ENCODE measurements at places on chromosomes 12 and 14. TPM values are rescaled to one million over a fixed set of nuclear protein-coding genes. Genes with fewer than 3 reads are reported as not detected.

AICDA gene
- total RNA-seq, result 0.20 TPM

TEDC1 gene
- total RNA-seq, result 5.5 TPM

A2M gene
- total RNA-seq, result 150 TPM

PTPRB gene
- 13.1 TPM for total RNA-seq

PLEKHH1 gene
- 8.7 TPM for total RNA-seq

STXBP6 gene
- total RNA-seq, result 7.6 TPM

NEDD8 gene
- 73.5 TPM for total RNA-seq

ADAM20 gene
- total RNA-seq, result 2.8 TPM

PELI2 gene
- total RNA-seq, result 22.5 TPM

ESPL1 gene
- 5.6 TPM for total RNA-seq

GZMH gene
- total RNA-seq, result not detected

NDUFA12 gene
- 58.6 TPM for total RNA-seq

PKP2 gene
- total RNA-seq, result 11.5 TPM

GRCh38 chr14:22533057-22533704 is 55.8 kb downstream of the DAD1 start:
- no peak for DNase-seq

DNA sequence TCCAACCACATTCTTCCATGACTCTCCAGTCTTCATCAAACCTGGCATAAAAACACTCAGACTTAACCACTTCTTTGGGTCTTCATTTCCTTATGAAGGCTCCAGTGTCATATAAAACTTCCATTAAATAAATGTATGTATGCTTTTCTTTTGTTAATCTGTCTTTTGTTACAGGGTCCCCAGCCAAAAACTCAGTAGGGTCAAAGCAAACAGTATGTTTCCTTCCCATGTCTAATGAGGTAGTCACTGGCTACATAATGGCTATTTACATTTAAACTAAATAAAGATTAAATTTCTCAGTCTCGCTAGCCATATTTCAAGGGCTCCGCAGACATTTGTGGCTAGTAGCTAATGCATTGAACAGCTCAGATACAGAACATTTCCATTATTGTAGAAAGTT is 40.1 kb upstream of the STAB2 start:
- DNase-seq, result no peak

- DNase-seq, result no peak
These were observed 292.1 kb downstream of the GLT1D1 start for GRCh38 chr12:129145381-129145780.

DNA sequence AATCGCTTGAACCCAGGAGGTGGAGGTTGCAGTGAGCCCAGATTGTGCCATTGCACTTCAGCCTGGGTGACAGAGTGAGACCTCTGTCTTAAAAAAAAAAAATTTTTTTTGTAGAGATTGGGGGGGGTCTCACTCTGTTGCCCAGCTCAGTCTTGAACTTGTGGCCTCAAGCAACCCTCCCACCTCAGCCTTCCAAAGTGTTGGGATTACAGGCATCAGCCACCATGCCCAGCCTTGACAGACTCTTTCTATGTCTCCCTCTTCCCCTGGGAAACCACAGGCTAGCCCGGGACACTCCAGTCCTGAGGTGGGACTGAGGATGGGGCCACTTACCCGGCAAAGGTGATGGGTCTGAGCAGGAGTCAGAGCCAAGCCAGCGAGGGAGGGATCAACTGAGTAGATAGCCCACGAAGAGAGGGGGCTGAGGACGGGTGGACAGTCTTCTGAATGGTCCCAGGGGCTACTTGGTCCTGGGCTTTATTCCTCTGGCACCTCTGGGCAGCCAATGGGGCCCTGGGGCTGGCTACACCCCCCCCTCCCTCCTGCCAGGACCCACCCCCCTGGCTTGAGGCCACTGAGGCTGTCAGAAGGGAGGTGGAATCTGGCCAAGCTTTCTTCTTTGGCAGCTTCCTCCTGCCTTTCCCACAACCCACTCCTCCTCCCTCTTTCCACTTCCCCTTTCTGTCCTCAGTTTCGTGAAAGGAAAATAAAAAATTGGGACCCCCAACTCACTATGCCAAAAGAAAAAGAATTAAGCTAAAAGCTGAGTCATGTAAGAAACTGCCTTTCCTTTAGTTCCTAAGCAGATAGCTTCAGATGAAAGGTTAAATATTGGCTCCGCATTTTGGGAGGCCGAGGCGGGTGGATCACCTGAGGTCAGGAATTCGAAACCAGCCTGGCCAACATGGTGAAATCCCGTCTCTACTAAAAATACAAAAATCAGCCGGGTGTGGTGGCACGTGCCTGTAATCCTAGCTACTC is at the start of gene SDS:
Gene SDS, minus strand, starts transcription at position 453 of the 981 bp plus-strand sequence. CDS start 4,179 bp downstream, outside the sequence.
- DNase-seq, result peak; percentile 22

DNA sequence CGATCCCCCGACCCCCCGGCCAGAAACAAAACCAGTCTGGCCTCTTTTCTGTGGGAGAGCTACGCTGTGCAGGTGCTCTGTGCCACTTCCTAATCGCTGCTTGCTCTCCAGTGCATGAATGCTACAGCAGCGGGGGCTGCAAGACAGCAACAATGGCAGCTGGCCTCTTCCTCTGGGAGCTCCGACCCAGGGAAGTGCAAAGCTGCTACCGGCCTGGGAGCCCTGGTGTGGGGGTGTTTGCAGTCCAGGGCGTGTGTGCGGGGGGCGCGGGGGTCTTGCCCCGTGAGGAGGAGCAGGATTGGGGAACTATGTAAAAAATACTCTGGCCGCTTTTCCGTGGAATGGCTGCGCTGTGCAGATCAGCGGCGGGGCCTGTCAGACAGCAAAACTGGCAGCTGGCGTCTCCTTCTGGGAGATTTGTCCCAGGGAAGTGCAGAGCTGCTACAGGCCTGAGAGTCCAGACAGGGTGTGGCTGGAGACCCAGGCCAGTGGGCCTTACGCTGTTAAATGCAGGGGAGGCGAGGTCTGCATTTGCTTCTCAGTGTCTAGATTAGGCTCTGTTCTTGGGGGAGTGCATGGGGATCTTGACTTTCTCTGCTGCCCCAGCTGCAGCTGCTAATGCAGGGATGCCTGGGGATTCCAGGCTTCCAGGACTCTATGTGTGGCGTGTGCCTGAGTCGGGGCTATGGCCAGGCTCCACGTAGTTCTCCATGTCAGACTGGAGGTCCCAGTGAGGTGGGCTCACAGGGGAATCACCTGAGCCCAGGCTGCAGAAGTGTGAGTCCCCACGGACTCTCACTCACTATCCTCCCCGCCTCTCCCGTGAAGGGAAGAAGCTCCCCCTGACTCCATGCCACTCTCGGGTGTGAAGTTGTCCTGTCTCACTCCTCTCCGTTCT is 344.5 kb downstream of the AEBP2 start:
- no peak for DNase-seq

DNA sequence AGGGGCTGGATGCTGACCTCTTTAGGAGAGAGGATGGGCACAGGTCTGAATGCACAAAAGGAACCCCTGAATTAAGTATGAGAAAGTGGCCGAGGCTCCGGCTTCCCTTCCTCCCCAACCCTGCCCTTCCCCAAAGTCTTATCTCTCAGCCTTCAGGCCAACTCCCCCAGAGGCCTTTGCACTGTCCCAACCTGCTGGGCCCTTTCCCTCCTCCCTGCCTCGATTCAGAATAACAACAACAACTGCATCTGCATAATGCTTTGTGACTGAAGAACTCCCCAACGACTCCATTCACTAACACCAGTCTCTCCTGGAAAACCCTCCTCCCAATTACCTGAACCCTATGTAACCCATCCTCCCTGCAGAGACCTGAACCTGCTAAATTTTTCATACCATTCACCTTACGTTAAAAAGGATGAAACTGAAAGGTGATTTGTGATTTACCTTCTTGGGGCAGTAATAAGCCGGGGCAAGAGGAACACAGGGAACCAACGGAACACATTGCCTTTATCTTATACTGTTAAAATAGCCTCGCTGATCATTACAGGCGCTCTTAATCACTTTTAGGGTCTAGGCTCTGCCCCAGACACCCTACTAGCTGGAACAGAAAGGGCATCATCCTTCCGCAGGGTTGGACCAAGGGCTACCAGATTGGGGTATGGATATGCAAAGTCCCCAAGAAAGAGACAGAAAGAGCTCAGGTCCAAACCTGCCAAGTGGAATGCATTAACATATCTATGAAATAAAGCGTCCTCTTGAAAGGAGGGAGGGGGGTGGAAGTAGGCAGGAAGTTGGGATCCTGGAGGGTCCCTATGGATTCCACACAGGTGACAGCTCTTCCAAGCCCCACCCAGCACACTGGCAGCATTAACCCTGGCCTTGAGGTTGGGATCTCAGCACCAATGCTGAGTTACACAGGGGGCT is 24.2 kb upstream of the FOXN3 start:
- no peak for DNase-seq

GRCh38 chr12:45503899-45504298 is 225.6 kb upstream of the ARID2 start:
- no peak for DNase-seq

- no peak for DNase-seq
These were observed 59.9 kb downstream of the TMCC3 start for GRCh38 chr12:94590428-94590827.

DNA sequence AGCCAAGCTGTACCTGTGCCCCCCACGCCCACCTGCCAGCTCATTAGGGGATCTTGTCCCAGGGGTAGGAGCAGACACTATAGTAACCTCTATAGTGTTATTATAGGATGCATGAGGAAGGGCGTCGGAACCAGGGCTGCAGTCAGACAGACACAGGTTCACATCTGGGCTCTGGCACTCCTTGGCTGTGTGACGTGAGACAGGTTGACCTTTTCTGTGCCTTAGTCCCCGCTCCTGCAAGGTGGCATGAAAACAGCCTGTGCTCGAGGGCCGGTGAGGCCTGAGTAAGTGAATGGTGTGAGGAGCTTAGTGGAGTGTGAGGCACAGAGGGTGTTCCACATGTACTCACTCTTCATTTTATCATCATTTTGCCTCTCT is 19.0 kb downstream of the ASB2 start:
- DNase-seq, result no peak

DNA sequence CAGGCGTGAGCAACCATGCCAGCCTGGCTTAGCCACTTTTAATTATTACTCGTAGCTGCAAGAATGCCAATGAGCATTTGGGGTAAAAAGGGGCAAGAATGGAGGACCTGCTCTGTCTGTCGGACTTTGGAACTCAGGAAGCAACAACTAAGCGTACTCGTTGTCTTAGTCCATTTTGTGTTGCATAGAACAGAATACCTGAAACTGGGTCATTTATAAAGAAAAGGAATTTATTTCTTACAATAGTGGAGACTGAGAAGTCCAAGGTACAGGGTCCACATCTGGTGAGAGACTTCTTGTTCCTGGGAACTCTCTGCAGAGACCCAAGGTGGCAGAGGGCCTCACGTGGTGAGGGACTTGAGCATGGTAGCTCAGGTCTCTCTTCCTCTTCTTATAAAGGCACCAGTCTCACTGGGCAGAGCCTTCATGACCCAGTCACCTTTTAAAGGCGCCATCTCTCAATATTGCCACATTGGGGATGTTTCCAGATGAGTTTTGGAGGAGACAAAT is 29.2 kb downstream of the SLC35E3 start:
- DNase-seq, result no peak

DNA sequence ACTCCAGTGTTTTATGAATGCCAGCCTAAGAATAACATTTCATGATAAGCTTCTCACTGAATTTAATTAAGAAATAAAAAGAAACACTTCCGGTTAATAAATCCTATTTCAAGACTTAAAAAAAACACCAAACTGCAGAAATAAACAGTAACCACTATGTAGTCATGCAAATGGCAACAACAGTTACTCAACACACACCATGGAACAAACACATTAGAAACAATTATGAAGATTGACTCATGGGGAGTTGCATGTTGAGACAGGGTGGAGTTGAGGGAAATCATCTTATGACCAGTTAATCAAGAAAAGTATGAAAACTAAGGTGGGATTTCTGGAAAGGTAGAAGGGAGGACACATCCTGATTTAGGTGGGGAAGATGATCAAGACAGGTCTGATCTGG is 52.7 kb downstream of the PLBD1 start:
- no peak for DNase-seq

DNA sequence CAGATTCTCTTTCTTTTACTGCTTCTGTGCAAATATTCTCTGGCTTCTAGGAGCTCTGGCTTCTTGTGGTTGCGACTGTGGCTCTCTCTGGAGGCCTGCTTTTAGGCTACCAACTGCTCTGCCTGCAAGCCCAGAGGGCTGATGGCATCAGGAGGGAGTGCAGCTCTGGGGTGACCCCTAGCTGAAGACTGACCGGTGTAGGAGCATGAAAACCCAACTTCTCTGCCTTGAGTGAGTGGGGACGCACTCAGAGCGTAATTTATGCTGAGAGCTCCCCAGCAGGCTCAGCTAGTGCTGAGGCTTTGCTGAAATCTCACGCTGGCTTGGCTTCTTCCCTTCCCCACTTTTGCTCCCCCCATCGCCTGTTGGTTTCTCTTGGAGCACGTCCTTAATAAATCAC is 29.9 kb upstream of the RBM19 start:
- DNase-seq, result no peak

GRCh38 chr12:90174198-90174510 is 465.5 kb upstream of the ATP2B1 start:
- DNase-seq, result no peak

DNA sequence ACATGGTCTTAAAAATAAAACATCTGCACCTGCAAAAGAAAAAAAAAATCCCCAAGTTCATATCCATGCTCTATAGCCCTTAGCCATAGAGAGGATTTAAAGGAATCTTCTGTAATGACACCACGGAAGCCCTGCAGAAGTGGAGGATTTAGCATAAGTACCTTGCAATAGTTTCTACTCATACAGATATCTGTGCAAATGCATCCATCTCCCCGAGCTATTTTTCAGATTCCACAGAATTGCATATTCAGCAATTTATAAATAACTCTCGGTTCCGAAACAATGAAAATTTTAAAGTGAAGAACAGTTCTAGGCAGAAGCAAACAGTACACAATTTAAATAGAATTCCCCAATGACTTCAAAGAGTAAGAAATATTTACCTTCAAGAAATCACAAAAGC is 424 bp downstream of the IGF1 start:
- DNase-seq, result no peak

GRCh38 chr12:70663838-70664237 is 26.6 kb upstream of the PTPRB start:
- no peak for DNase-seq

DNA sequence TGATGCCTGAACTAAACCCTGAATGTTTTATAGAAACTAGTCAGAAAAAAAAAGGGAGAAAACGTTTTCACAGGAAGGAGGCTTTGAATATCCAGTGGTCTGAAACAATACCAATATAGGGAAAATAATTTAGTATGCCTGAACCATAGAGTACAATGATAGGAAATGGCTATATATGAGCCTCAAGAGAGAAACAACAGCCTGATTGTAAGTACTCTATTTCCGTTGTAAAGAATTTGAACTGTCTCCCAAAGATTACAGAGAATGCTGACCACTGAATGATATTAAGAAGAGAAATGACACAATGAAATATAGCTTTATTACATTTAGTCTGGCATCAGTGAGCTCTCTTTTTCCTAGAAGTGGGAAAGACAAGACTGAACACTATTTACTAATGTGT is 5.5 kb upstream of the GABARAPL1 start:
- DNase-seq, result no peak

DNA sequence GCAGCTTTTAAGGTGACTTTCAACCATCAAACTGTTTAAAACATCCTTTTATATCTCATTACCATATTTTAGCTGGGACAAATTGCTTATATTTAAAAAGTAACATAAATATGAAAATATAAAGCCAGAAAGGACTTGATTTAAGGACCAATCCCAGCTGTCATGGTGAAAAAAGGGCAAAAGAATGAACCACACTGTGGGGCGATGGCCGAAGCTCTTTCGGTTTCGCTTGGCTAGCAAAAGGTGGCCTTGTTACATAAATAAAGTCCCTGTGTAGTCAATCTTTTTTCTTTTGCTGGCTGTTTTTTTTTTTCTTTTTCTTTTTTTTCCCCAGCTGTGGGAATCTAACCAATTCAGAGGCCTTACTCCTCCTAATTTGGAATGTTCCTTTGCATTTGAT is 50.9 kb downstream of the FBXO33 start:
- DNase-seq, result no peak

All from skin of body (tissue), 3 donors.